Spinal cord (tissue), 10 donors: ENCODE measurements at places on chromosomes 6 and 20. TPM values are rescaled to one million over a fixed set of nuclear protein-coding genes. Genes with fewer than 3 reads are reported as not detected.
A peak's percentile ranks its signal among the peaks of the same experiment; 100 is the strongest.

The SAMD10 gene
- total RNA-seq, result 6.9 TPM

The HDAC2 gene
- total RNA-seq, result 69.3 TPM

The HMGCLL1 gene
- 25.1 TPM for total RNA-seq

The RIPK1 gene
- 17.4 TPM for total RNA-seq

The NR2E1 gene
- not detected for total RNA-seq

The NHLRC1 gene
- total RNA-seq, result 3.5 TPM

The DOK5 gene
- 28.8 TPM for total RNA-seq

The PRR18 gene
- total RNA-seq, result 3.2 TPM

The CALHM4 gene
- 0.30 TPM for total RNA-seq

The RAB44 gene
- 0.59 TPM for total RNA-seq

The CGA gene
- total RNA-seq, result not detected

The SAYSD1 gene
- 17.9 TPM for total RNA-seq

The DLL1 gene
- 10.4 TPM for total RNA-seq

GRCh38 chr6:161033667-161034066, 42.1 kb downstream of the MAP3K4 start:
- no peak overlapping the region for H3K4me3 ChIP-seq
- H3K27ac ChIP-seq, result no peak overlapping the region
- H3K36me3 ChIP-seq, result peaks cover 2% of the 10 kb centered on the region

DNA sequence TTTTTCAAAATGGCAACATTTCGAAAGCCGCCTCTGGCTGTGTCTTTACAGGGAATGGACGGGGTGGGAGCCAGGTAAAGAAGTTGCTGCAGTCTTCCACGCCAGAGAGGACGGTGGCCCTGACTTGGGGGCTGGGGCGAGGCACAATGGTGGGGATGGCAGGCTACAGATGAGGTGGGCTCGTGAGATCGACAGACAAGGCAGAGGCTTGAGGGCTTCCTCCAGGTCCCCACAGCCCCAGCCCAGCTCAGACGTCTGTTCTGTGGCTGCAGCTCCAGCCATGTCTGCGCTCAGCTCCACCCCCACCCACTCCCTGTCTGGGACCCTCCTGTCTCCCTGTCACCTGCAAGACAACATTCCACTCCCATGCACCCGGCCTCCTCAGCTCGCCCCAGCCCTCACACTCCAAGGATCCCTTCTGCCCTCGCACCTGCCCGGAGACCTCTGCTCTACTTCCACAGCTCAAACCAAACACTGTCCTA, 7.4 kb upstream of the C20orf144 start:
- no peak overlapping the region for H3K27ac ChIP-seq
- no peak overlapping the region for H3K4me3 ChIP-seq
- peaks cover 7% of the 10 kb centered on the region for H3K4me1 ChIP-seq
- H3K36me3 ChIP-seq, result peaks cover 46% of the 10 kb centered on the region
- H3K27me3 ChIP-seq, result no peaks in the 10 kb centered on the region
- no peak for DNase-seq

- H3K4me1 ChIP-seq, result peaks cover 4% of the 10 kb centered on the region
- H3K27ac ChIP-seq, result no peak overlapping the region
- H3K4me3 ChIP-seq, result no peak overlapping the region
- DNase-seq, result no peak
- H3K27me3 ChIP-seq, result no peaks in the 10 kb centered on the region
- H3K36me3 ChIP-seq, result no peaks in the 10 kb centered on the region
Measured at GRCh38 chr20:32621071-32621890, 36.1 kb upstream of the NOL4L start.

GRCh38 chr6:31004794-31005193, 5.5 kb upstream of the MUC22 start:
- no peak for DNase-seq
- no peak overlapping the region for H3K4me3 ChIP-seq
- H3K4me1 ChIP-seq, result peaks cover 5% of the 10 kb centered on the region
- no peak overlapping the region for H3K27ac ChIP-seq
- no peaks in the 10 kb centered on the region for H3K27me3 ChIP-seq

- no peak for DNase-seq
- H3K4me3 ChIP-seq, result no peak overlapping the region
- H3K36me3 ChIP-seq, result peaks cover 25% of the 10 kb centered on the region
Measured at GRCh38 chr6:7243179-7243981, 69.6 kb downstream of the SSR1 start.

GRCh38 chr6:61044011-61044410, 1242.0 kb downstream of the KHDRBS2 start:
- H3K27ac ChIP-seq, result no peak overlapping the region
- H3K27me3 ChIP-seq, result no peaks in the 10 kb centered on the region
- no peak overlapping the region for H3K4me3 ChIP-seq

GRCh38 chr6:104711371-104711770, 148.3 kb downstream of the HACE1 start:
- H3K4me1 ChIP-seq, result no peaks in the 10 kb centered on the region
- no peak overlapping the region for H3K4me3 ChIP-seq
- H3K27ac ChIP-seq, result no peak overlapping the region
- no peaks in the 10 kb centered on the region for H3K27me3 ChIP-seq
- DNase-seq, result no peak

DNA sequence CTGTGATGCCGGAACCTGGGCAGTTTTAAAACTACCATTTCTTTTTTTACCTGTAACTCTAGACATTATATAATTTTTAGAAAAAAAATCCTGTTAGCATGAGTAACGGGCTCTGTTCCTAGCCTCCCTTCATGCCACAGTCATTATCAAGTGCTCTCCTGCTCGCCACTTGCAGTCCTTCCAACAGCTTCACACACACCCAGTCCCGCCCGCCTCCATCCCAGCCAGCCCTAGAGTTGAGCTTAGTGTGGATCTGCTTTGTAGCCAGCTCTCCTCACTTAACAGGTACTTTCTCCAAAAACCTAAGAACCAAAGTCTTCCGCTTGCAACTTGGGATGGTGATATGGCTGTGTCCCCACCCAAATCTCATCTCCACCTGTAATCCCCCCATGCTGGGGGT, 51.5 kb downstream of the EZR start:
- no peaks in the 10 kb centered on the region for H3K27me3 ChIP-seq
- peaks cover 88% of the 10 kb centered on the region for H3K4me1 ChIP-seq
- no peak for DNase-seq
- H3K36me3 ChIP-seq, result peaks cover 73% of the 10 kb centered on the region
- H3K4me3 ChIP-seq, result no peak overlapping the region
- H3K27ac ChIP-seq, result no peak overlapping the region

GRCh38 chr6:41568202-41568584, 22.0 kb downstream of the FOXP4 start:
- peaks cover 2% of the 10 kb centered on the region for H3K27me3 ChIP-seq
- no peak overlapping the region for H3K4me3 ChIP-seq
- H3K27ac ChIP-seq, result peak overlapping the region; percentile 8
- peaks cover 36% of the 10 kb centered on the region for H3K4me1 ChIP-seq
- DNase-seq, result no peak

GRCh38 chr6:129340983-129341382, 369.0 kb downstream of the ARHGAP18 start:
- no peak overlapping the region for H3K27ac ChIP-seq
- DNase-seq, result no peak

- no peak overlapping the region for H3K4me3 ChIP-seq
- peaks cover 12% of the 10 kb centered on the region for H3K4me1 ChIP-seq
- H3K36me3 ChIP-seq, result no peaks in the 10 kb centered on the region
- H3K27me3 ChIP-seq, result no peaks in the 10 kb centered on the region
- H3K27ac ChIP-seq, result no peak overlapping the region
- no peak for DNase-seq
Measured at GRCh38 chr6:16806363-16806762, 45.1 kb upstream of the ATXN1 start.

DNA sequence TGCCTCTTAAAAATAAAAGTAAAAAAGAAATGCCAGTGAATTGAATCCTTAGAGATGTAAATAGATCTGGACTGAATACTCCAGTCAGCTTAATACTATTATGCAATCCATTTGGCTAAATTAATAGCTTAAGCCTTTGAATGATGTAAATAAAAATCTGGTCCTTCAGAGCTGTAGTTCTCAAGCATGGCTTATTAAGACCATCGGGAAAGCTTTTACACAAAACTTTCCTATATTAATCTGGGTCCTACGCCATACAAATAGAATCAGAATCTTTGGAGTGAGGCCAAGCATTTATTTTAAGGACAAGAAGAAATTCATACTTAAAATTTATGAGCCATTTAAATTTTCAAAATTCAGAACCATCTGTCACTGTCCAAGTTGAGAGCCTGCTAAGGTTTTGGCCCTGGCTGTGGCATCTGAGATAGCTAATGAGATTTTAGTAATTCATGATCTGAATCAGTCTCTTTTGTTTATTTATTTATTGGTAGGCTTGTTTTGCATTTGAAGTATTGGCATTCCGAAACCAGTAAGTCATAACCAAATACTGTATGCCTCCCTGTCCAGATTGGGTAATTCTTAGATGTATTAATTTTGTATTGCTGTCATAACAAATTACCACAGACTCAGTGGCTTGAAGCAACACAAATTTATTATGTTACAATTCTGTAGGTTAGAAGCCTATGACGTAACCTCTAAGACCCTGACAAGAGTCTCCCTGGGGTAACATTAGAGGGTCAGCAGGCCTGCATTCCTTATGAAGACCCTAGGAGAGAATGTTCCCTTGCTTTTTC, 228.1 kb upstream of the RAB32 start:
- DNase-seq, result peak; percentile 39
- no peaks in the 10 kb centered on the region for H3K27me3 ChIP-seq
- H3K4me1 ChIP-seq, result no peaks in the 10 kb centered on the region
- no peak overlapping the region for H3K27ac ChIP-seq
- no peak overlapping the region for H3K4me3 ChIP-seq

- DNase-seq, result no peak
- no peaks in the 10 kb centered on the region for H3K4me1 ChIP-seq
- H3K36me3 ChIP-seq, result no peaks in the 10 kb centered on the region
- H3K27me3 ChIP-seq, result no peaks in the 10 kb centered on the region
Measured at GRCh38 chr20:12916699-12917098, 92.1 kb upstream of the SPTLC3 start.

GRCh38 chr6:132764370-132764769, 6.7 kb upstream of the VNN2 start:
- no peaks in the 10 kb centered on the region for H3K4me1 ChIP-seq
- H3K27ac ChIP-seq, result no peak overlapping the region
- peak; percentile 0 for DNase-seq
- H3K4me3 ChIP-seq, result no peak overlapping the region
- no peaks in the 10 kb centered on the region for H3K27me3 ChIP-seq
- H3K36me3 ChIP-seq, result peaks cover 2% of the 10 kb centered on the region

- H3K36me3 ChIP-seq, result no peaks in the 10 kb centered on the region
- peaks cover 19% of the 10 kb centered on the region for H3K4me1 ChIP-seq
- no peak overlapping the region for H3K4me3 ChIP-seq
- peak overlapping the region; percentile 42 for H3K27ac ChIP-seq
Measured at GRCh38 chr6:52568320-52568719, 8.5 kb downstream of the TRAM2 start.

- H3K4me3 ChIP-seq, result peak overlapping the region; percentile 36
- H3K27ac ChIP-seq, result peak overlapping the region; percentile 92
- peaks cover 57% of the 10 kb centered on the region for H3K36me3 ChIP-seq
- H3K27me3 ChIP-seq, result no peaks in the 10 kb centered on the region
Measured at GRCh38 chr20:32474967-32475811, 109.9 kb downstream of the NOL4L start.

- H3K4me1 ChIP-seq, result no peaks in the 10 kb centered on the region
- H3K27me3 ChIP-seq, result no peaks in the 10 kb centered on the region
- H3K4me3 ChIP-seq, result no peak overlapping the region
- no peaks in the 10 kb centered on the region for H3K36me3 ChIP-seq
- no peak for DNase-seq
Measured at GRCh38 chr20:8334641-8335040, 202.6 kb downstream of the PLCB1 start.

DNA sequence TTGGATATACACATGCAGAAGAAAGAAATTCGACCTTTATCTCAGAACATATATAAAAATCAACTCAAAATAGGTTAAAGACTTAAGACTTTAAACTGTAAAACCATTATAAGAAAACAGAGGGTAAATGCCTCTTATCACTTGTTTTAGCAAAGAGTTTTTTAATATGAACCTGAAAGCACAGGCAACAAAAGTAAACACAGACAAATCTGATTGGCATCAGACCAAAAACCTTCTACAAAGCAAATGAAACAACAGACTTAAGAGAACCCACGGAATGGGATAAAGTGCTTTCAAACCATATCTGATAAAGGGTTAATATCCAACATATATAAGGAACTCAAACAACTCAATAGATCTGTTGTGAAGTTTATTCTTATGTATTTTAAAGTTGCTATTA, 309.9 kb upstream of the OPRM1 start:
- H3K36me3 ChIP-seq, result no peaks in the 10 kb centered on the region
- H3K4me1 ChIP-seq, result no peaks in the 10 kb centered on the region
- H3K27ac ChIP-seq, result no peak overlapping the region
- H3K27me3 ChIP-seq, result no peaks in the 10 kb centered on the region
- H3K4me3 ChIP-seq, result no peak overlapping the region

GRCh38 chr6:50791900-50792508, 26.7 kb upstream of the TFAP2B start:
- no peaks in the 10 kb centered on the region for H3K27me3 ChIP-seq
- no peak overlapping the region for H3K27ac ChIP-seq
- H3K36me3 ChIP-seq, result no peaks in the 10 kb centered on the region
- H3K4me3 ChIP-seq, result no peak overlapping the region

DNA sequence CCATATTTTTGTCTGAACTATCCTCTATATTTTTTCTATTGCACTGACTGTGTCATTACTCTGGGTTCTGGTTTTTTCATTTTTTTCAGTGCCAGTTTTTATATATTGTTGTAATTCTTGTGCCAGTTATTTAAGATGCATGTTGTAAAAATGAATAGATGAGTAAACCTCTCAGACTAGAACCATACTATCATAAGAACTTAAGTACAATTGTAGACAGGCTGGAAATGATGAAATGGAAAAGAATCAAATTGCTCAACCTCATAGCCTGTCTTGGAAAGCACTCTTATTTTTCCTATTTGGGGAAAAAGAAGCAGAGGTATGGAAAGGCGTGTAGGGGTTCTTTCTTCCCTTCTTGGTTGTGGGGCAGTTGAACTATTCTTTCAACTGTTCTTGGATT, 30.2 kb downstream of the PANK2 start:
- DNase-seq, result no peak
- H3K27ac ChIP-seq, result no peak overlapping the region
- no peak overlapping the region for H3K4me3 ChIP-seq
- peaks cover 3% of the 10 kb centered on the region for H3K4me1 ChIP-seq
- no peaks in the 10 kb centered on the region for H3K27me3 ChIP-seq

DNA sequence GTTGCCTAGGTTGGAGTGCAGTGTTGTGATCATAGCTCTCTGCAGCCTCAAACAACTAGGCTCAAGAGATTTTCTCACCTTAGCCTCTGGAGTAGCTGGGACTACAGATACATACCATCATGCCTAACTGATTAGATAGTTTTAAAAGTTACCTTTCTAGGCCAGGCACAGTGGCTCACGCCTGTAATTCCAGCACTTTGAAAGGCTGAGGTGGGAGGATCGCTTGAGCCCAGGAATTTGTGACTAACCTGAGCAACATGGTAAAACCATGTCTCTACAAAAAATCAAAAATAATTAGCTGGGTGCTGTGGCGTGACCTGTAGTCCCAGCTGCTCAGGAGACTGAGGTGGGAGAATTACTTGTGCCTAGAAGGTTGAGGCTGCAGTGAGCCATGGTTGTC, 41.2 kb downstream of the SLC17A5 start:
- no peaks in the 10 kb centered on the region for H3K4me1 ChIP-seq
- no peak overlapping the region for H3K4me3 ChIP-seq
- no peak overlapping the region for H3K27ac ChIP-seq
- H3K36me3 ChIP-seq, result peaks cover 17% of the 10 kb centered on the region
- no peak for DNase-seq
- no peaks in the 10 kb centered on the region for H3K27me3 ChIP-seq

- no peaks in the 10 kb centered on the region for H3K27me3 ChIP-seq
- H3K27ac ChIP-seq, result no peak overlapping the region
- no peaks in the 10 kb centered on the region for H3K36me3 ChIP-seq
- no peak overlapping the region for H3K4me3 ChIP-seq
- H3K4me1 ChIP-seq, result no peaks in the 10 kb centered on the region
- DNase-seq, result no peak
Measured at GRCh38 chr20:10728873-10729670, 55.3 kb upstream of the JAG1 start.
